Sciatic nerve (tissue), 2 donors: ENCODE measurements at places on chromosomes 2 and 18.

DNA sequence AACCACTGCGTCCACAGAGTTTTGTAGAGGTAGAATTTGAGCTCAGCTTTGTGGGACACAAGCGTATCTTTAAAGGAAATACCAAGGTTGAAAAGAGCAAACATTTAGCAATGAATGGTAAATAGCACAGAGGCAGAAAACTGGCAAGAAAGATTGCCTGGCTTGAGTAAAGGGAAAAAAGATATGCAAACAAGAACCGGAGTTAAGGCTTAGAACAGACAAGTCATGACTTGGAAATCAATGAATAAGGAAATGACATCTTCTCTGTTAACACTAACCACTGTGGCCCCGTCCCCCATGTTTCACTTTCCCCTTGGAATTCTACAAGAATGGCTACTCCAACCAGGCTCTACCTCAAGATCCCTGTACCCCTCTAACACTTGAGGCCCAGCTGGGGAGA lies 3.8 kb downstream of the STAM2 start:
- no peak for DNase-seq

- DNase-seq: no peak
These were observed 25.5 kb upstream of the PPP1CB start for GRCh38 chr2:28726177-28726576.

DNA sequence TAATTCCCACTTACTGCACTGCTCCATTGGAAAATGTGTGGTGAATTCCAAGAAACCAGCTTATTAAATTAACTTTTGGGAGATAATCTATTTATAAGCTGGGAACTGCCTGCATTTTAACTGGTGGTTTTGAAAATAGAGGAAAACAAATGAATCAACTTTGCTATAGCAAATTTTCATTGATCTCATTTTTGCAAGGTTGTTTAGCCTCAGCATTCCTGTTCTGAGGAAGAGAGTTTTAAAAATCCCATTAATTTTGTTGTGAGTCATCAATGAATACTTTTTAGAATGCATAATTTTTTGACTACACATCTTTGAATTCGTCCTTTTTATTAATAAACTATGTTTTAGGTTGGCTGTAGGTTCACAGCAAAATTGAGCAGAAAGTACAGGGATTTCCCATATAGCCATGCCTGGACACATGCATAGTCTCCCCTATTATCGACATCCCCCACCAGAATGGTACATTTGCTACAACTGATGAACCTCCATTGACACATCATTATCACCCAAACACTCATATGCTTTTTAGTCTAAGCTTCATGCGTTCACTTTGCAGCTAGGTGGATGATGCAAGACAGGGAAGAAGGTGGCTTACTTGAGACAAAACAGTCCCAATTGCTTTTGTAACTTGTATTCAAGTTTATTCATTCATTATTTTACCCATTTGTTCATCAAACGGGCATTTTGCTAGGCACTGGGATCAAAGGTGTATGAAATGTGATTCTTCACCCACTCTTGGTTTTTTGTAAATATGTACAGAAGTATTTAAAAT lies 106.9 kb downstream of the ZNF521 start:
- DNase-seq: no peak

DNA sequence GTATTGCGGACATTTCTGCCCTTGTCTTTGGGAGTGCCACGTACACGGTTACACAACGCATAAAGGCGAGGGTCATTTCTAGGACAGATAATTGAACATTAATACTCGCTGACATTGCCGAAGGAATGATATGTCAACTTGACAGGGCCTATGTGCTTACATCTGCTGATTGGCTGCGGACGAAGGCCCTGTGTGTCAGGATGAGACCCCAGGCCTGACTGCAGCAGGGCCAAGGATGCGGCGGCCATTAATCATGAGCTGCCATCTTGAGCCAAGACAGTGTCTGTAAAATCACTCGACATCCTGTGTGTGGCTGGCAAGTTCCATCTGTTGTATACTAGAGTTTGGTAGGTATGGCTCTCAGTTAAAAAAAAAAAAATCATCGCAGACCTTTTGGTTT lies 96.6 kb downstream of the MEIS1 start:
- DNase-seq: no peak

DNA sequence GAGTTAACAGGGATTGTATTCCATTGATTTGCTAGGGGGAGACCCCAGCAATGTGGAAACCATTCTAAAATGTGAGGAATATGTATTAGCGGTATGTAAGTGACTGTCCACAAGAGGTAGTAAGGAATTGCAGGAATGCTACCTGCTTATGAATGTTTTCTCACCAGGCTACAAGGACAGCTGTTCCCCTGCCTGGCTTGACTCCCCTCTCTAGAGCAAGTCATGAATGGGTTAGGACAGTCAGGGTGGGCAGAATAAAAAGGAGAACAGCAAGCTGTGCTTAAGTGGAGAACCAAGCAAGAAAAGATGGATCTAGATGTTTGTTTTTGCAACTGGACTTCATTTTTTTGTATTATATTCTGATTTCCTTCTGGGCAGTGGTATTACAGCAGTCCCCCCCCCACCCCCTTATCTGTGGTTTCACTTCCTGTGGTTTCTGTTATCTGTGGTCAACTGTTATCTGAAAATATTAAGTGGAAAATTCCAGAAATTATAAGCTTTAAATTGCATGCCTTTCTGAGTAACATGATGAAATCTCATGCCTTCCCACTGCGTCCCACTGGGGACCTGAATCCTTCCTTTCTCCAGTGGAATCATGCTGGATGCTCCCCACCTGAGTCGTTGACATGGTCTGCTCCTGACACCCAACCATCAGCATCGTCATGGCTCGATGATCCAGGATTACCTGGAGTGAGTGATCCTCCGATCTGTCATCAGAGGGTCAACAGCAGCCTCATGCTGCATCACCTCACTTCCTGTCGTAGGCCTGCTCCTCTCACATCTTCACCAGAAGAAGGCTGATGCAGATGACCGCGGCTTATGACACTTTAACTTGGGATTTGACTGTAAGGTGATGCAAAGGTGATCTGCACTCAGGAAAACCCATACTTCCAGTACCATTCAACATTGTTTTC lies 52.2 kb downstream of the VAPA start:
- DNase-seq: no peak

- DNase-seq: no peak
These were observed 189.7 kb downstream of the PAX3 start for GRCh38 chr2:222108957-222109585.

- DNase-seq: no peak
These were observed 46.8 kb upstream of the ANXA4 start for GRCh38 chr2:69694894-69695849.

DNA sequence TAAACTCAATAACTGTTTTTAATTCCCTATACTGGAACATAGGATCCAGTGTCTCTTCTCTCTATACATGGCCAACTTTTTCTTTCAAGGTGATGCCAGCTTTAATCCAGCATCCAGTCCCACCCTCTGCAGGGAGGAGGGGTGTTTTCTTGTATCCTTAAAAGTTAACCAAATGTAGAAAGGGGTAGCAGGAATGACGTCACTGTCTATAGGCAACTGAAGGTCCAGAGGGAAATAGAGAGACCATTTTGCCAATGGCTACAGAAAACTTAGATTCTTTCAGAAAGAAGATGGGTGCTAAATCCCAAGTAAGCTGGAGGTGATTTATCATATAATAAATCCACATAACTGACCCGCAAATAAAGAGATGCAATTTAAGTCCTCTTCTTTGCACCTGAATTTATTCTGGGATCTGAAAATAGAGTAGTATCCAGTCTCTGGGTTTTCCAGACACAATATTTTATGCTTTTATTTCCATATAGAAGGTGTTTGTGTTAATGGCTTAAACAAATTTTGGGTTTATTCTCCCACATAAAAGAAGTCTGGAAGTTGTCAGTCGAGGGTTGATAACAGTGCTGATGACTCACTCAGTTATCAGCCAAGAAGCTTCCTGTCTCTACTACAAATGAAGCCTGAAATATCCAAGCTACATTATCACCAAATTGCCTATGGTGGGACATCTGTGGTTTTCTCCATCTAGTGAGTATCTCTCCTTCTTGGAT lies 5.7 kb upstream of the DNER start:
- no peak for DNase-seq

- no peak for DNase-seq
These were observed 179.4 kb downstream of the LCLAT1 start for GRCh38 chr2:30626397-30626796.

DNA sequence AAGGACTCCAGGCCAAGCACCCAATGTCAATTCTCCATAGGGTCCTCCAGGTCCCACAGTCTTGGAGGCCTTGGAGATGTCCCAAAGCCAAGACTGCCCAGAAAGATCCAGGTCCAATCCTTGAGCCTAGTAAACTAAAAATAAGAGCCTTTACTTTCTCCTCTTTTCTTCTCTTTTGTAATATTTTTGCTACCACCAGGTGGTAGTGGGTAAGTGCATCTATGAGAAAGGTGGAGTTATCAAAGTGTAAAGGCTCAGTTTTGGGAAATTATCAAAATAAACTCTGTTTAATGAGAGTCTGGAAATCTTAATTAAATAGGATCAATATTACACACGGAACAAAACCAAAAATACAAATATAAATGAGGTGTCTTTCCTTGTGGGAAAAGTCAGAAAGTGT lies 276.4 kb downstream of the ALK start:
- no peak for DNase-seq

- DNase-seq: no peak
These were observed 71.0 kb upstream of the MMADHC start for GRCh38 chr2:149658553-149658952.

- DNase-seq: no peak
These were observed 36.7 kb downstream of the MTERF4 start for GRCh38 chr2:241065355-241065803.

GRCh38 chr18:22828171-22828570 lies 105.0 kb upstream of the RBBP8 start:
- no peak for DNase-seq

DNA sequence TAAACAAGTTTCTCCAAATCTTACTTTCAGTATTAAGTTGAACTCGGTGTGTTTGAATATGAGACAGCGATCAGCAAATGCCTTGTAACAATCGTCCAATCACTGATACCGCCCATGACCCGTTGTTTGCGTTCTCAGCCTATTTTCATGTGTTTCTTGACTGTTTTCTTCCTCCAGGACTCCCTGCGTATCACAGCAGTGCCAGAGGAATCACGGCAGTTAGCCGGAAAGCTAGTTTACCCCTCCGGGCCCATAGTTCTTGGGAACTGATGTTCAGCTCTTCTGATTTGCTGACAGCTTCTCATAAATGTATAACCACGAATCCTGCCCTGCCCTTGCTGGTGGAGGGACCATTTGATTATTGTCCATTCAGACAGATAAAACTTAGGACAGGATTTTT lies 42.2 kb upstream of the TPO start:
- DNase-seq: no peak

DNA sequence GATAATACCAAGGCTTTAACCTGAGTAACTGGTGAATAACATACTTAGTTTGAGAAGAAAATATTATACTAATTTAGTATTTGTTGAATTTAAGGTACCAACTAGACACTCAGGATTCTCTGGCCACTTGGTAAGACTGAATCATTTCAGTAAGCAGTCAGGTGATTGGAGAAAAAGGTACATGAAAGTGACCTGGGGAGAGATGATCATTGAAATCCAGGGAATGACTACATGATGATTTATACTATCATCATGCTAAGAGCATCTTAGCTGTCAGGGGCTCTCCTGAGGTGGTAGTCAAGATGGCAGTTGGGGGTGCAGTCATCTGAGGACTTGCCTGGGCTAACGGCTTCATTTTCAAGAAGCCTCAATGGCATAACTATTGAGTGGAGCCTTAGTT lies 571.2 kb upstream of the ACVR2A start:
- no peak for DNase-seq

- DNase-seq: no peak
These were observed 322.0 kb downstream of the RND3 start for GRCh38 chr2:150165442-150165841.

DNA sequence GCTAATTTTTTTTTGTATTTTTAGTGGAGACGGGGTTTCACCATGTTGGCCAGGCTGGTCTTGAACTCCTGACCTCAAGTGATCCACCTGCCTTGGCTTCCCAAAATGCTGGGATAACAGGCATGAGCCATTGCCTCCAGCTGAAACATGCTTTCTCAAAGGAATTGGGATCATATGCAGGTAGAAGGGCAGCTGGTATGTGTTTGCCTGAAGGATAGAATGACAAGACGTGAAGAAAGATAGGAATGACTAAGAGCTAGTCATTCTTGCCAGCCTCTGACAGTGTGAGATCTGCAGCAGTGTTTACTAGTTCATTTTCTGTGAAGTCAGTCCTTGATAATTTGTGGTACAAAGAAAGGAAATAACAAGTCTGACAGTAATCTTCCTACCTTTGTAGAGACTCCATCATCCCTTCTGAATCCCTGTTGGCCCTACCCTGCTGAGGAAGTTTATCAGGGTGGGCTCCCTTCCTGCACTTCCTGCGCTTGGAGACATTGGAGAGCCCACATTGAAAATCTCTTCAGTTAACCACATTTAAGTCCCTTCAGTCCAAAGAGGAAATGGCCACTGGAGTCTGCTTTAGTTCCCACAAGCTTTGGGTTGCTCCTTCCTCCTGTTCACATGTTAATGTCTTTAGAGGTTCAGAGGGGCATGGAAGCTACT lies 14.7 kb downstream of the CFLAR start:
- no peak for DNase-seq

DNA sequence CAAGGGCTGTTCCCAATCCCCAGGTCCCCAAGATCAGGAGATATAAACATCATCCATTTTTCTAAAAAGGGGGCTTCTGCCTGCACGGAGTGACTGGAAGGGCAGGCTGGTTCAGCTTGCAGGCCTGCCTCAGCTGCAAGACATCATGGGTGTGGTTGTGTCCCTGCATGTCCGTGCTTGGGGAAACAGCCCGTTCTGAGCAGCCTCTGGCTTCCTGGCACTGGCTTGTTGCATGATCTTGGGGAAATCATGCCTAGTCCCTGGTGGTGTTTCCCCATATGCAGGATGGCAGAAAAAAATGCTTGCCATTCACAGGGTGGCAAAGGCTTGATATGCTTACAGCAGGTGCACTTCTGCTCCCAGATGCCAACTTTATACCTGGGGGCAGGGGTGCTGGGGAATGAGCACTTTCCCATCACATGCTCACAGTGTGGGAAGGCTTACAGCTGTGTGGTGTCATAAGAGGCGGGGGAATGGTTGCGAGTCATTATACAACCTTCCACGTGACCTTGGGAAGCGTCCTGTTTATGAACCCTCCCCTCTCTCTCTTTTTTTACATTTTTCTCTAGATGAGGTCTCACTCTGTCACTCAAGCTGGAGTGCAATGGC lies 7.2 kb downstream of the PCARE start:
- DNase-seq: no peak

DNA sequence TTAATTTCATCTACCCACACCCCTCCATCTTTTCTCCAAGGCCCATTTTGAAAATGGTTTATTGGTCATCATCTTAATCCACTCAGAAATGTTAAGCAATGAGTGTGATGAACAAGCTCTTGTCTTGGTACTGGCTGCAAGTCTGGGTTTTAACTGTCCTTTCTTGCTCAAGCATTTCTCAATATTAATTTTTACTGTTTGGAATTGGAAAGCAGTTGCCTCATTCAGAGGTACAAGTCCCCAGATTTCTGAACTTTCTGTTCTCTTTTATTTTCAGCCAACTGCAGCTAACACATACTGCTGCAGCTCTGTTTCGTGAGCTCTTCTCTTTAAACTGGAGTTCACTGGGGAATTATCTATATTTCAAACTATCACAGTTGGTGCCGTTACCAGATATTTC lies 99.4 kb upstream of the TEX51 start:
- DNase-seq: no peak

- no peak for DNase-seq
These were observed 117.9 kb upstream of the PELI1 start for GRCh38 chr2:64262071-64262470.
